ENCODE measurements at places on chromosomes 5 and 9. TPM values are rescaled to one million over a fixed set of nuclear protein-coding genes. Genes with fewer than 3 reads are reported as not detected.

The KCNN2 gene
- 1.3 TPM for total RNA-seq

GRCh38 chr9:134267305-134267880, 58.9 kb upstream of the RXRA start:
- H3K36me3 ChIP-seq = no peaks in the 10 kb centered on the region
- H3K4me1 ChIP-seq = no peaks in the 10 kb centered on the region
- no peaks in the 10 kb centered on the region for H3K27me3 ChIP-seq
- no peak overlapping the region for H3K27ac ChIP-seq

- no peak overlapping the region for H3K4me3 ChIP-seq
- H3K27me3 ChIP-seq = no peaks in the 10 kb centered on the region
- H3K4me1 ChIP-seq = peaks cover 2% of the 10 kb centered on the region
- no peak overlapping the region for H3K27ac ChIP-seq
Observed at GRCh38 chr5:111737716-111738115, 19.3 kb downstream of the NREP start.

DNA sequence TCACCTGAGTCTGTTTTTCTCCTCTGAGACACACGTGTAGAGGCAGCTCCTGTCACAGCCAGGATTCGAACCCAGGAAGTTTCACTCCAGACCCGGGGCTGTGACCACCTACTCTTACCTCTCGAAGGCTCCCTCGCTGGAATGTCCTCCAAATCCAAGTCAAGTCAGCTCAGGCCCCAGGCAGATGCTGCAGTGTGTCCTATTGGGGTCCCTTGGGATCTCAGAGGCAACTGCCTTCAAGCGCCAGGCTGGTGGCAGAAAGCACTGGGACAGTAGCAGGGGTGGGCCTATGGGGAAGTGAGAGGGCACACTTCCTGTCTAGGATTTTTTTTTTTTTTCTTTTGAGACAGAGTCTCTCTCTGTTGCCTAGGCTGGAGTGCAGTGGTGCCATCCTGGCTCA, 762 bp upstream of the ST6GALNAC4 start:
- DNase-seq = no peak
- no peak overlapping the region for H3K4me3 ChIP-seq
- H3K27ac ChIP-seq = peak overlapping the region; percentile 32

GRCh38 chr9:126885131-126885641, 24.7 kb downstream of the ZBTB34 start:
- peak; percentile 78 for DNase-seq
- H3K36me3 ChIP-seq = peaks cover 3% of the 10 kb centered on the region
- H3K27ac ChIP-seq = peak overlapping the region; percentile 62
- no peak overlapping the region for H3K4me3 ChIP-seq
- no peaks in the 10 kb centered on the region for H3K27me3 ChIP-seq
- peaks cover 11% of the 10 kb centered on the region for H3K4me1 ChIP-seq
